ENCODE measurements at places on chromosomes 12 and 14.

GRCh38 chr14:95147597-95147996 lies 9.7 kb downstream of the DICER1 start:
- DNase-seq: no peak

DNA sequence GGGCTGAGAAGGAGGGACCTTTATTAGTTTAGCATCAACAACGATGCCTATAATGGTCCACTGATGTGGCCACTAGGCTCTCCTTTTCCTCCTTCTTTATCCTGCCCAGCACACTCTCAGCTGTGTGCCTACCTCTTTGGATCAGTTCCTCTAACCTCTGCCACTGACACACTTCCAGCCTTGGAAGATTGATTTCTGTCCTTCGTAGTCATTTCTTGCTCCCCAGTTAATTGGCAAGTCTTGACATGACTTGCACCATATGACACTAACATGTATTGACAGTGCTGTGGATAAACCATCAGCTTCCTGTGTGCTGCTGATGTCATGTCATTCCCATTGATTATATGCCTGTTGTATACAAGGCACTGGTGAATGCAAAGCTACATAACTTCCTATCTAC lies 90.2 kb upstream of the PLEKHG7 start:
- DNase-seq: no peak

GRCh38 chr12:82437744-82438143 lies 79.4 kb downstream of the METTL25 start:
- DNase-seq: no peak

- DNase-seq: no peak
Observed at GRCh38 chr12:128571906-128572810, 251.6 kb downstream of the SLC15A4 start.

GRCh38 chr14:49972131-49972671 lies 79.3 kb downstream of the ARF6 start:
- DNase-seq: no peak

DNA sequence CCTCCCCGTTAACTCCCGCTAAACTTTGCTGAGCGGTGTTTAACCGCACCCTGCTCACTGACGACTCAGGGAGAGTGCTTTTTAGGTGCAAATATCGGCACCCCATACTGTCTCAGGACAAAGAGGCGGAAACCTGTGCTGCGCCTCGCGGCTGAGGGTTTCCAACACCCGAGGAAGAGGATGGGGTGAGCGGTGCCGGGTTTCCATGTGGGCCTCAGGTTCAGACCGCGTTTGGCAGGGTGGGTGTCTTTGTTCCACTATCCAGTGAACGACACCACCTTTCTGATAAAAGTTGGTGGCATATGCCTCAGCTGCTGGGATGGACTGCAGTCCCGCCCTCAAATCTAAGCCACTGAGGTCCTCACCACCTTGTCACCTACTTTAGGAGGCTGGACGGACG lies 3.0 kb downstream of the RFLNA start:
- DNase-seq: no peak

GRCh38 chr14:85883966-85884365 lies 354.0 kb downstream of the FLRT2 start:
- no peak for DNase-seq

DNA sequence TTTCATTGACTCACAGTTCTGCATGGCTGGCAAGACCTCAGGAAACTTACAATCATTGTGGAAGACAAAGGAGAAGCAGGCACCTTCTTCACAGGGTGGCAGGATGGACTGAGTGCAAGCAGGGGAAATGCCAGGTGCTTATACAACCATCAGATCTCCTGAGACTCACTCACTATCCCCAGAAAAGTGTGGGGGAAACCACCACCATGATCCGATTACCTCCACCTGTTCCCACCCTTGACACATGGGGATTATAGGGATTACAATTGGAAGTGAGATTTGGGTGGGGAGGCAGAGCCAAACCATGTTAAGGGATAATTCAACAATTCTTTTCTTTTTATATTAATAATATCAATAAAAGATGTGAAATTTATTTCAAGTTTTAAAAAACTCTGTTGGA lies 34.1 kb downstream of the CNTN1 start:
- no peak for DNase-seq

- peak; percentile 65 for DNase-seq
Observed at GRCh38 chr12:111429828-111430432, 24.2 kb downstream of the SH2B3 start.

DNA sequence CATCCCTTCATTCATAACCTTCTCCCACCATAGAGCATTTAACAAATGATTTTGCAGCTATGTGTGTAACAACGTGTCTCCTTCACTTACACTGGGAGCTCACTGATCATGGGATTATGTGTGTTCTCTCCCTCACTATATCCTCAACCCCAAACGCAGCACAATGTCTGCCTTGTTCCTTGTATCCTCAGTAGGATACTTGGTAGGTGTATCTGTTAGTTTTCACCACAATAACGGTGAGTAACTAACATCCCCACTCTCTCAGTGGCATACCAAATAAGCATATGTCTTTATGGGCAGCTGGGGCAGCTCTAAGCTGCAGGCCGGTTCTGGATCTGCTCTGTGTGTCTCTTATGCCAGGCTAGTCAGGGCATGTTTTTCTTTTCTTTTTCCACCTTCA lies 166.7 kb upstream of the PWP1 start:
- no peak for DNase-seq

GRCh38 chr12:46674129-46674528 lies 151.7 kb downstream of the SLC38A4 start:
- DNase-seq: no peak

DNA sequence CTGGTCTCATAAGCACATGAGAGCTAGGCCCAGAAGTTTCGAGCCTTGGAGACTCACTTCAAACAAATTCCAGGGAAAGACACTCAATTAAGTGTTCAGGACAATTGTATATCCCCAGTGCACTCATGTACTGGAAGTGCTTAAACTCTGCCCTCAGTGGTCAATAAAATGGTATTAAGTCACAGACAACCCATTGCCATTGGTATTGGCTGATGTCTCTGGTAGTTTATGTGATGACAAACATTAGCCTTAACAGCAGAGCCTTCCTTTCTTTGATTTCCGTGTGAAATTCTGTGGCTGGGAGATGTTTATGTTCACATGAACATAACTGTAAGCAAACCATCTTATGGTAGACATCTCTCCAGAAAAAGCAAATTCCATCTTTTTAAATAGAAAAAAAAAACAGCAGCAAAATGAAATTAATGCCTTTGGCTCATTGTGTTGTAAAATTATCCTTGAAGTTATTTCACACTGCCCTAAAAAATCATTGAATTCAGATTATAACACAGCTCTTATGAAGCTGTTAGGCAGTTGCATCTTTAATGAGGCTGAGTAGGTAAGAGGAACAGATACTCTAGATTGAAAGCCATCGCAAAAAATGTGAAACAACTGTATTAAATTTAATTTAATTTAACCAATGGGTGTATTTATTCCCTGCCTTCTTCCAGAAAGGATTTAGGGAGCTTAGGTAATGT lies 216.2 kb upstream of the PLEKHG7 start:
- DNase-seq: no peak

- DNase-seq: no peak
Observed at GRCh38 chr12:60279221-60279620, 683.4 kb downstream of the SLC16A7 start.

DNA sequence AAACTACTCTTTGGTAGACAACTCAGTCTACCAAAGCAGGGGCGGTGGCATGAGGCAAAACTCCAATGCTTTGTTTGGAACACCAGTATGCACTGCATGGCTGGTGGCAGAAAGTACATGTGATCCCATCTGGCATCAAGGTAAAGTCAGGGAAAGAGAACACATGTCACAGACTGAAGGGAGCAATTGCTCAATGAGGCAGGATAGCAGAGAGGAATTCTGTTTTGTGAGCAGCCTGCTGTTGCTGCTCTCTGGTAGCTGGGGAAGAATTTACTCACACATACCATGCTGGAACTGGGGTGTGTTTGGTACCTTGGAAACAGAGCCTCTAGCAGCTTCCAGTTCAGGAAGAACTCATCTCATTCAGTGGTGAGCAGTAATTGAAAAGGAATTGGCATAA lies 84.8 kb downstream of the HELB start:
- DNase-seq: no peak

DNA sequence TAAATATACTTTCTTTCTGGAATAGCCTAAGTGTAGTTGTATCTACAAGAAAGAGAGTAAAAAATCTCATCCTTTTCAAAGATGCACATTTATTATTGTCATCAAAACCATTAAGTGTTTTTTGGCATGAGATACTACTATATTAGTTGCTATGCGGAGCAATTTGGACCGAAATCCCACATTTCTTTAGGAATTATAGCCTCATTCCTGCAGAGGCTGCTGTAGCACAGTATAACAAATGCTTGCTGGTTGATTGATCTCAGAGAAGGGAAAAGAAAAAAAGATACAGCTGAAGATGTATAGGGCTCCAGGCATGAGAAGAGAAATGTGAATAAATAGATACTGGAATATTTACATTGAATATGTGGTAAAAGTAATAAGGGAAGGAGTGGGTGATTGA lies 36.0 kb downstream of the RHOJ start:
- no peak for DNase-seq

DNA sequence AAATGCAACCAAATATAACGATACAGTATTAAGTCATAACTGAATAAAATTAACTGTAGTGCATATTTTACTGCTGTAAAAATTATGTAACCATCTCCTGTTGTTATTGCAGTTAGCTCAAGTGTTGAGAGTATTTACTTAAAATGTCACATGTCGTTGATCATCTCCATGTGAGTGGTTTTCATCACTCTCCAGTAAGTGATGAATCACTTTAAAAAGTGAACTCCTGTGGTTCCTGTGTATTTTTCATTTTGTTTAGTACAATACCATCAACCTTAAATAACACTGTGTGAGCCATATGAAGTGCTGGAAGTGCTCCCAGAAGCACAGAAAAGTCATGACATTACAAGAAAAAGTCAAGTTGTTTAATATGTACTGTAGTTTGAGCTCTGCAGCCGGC lies 104.7 kb upstream of the SLCO1B1 start:
- DNase-seq: no peak

GRCh38 chr14:29310757-29311156 lies 544.2 kb downstream of the FOXG1 start:
- no peak for DNase-seq

GRCh38 chr14:64444140-64444539 lies 21.2 kb upstream of the AKAP5 start:
- DNase-seq: no peak

DNA sequence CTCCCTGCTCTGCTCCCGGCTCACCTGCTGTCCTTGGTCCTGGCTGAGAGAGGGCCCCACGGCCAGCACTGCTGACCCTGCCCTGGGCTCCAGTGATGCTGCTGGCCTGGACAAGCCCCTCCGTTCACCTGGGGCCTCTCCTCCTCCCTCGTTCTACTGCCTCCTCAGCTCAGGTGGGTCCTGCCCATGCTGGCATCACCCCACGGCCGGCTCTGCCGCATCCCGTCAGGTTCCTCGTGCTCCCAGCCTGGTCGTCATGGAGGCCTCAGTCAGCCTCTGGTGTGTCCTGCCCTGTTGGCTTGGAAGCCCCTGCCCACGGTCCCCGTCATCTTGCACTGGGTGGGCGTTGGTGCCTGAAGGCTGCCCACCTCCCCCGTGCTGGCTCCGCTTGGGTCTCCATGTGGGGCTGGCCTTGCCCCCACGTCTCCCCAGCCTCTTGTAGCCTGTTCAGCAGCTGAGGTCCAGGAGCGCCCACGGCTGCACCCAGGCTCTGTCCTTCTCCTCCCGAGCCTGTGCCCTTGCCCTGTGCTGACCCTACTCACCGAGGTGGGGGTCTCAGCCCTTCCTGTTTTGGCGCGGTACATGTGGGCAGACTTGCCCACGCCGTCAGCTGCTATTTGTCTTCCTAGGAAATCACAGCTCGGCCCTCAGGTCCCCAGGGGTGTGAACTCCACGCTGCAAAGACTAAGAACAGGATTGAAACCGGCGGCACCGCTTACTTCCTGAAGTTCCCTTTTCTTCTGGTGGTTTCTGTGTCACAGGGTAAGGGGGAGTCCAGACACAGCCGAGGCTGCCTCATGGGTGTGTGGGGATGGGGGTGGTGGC lies 121.6 kb downstream of the TMEM121 start:
- no peak for DNase-seq

GRCh38 chr14:95228240-95228639 lies 70.9 kb upstream of the DICER1 start:
- no peak for DNase-seq

DNA sequence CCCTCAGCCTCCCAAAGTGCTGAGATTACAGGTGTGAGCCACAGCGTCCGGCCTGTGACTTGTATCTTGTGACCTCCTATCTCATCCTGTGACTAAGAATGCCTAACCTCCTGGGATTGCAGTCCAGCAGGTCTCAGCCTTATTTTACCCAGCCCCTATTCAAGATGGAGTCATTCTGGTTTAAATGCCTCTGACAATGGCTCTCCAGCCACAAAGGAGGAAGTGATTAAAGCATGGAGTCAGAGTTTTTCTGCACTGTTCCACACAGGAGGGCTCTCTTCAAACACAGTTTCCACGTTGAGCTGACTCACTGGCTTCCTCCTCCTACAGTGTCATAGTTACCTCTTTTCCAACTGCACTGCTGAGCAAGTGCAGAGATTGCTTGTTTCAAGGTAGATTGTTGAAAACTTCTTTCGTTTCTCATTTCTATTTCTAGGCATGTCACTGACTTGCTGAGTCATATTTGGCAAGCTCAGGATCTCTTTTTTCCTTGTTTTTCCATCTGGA lies 383.8 kb downstream of the PCNX1 start:
- no peak for DNase-seq

DNA sequence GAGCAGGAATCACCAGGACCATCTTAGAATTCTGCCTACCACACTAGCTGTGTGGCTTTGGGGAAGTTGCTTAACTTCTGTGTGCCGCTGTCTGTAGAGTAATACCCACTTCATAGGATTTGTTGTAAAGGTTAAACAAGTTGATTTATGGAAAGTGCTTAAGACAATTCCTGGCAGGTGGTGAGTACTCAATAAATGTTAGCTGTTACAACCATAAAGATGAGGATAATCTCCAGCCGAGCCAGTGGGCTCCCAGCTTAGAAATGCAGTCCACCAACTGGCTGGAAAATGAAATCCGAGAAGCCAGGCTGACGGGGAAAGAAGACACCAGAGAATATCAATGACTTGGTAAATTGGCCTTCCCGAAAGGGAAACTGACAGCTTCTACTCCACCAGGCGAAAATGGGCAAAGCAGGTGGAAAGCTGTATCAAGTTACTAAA lies 173.5 kb downstream of the CHST11 start:
- DNase-seq: no peak

DNA sequence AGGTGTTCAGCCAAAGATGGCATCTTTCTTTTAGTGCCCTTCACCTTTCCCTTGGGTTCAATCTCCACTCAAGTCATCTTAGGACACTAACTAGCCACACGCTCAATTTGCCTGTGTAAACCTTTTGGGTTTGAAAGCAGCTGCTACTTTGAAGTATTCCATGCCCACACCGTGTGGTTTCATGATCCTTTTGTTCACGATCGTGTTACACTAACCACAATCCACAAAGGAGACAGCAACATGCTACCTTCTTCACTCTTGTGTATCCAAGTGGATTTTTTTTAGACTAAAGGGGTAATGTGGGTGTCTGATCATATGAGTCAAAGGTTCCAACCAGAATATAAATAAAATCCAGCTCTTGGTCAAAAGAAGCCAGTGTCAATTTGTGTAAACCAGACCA lies 122.7 kb upstream of the FAR2 start:
- no peak for DNase-seq
